ENCODE measurements at places on chromosomes 5 and 9.
A peak's percentile ranks its signal among the peaks of the same experiment; 100 is the strongest.

DNA sequence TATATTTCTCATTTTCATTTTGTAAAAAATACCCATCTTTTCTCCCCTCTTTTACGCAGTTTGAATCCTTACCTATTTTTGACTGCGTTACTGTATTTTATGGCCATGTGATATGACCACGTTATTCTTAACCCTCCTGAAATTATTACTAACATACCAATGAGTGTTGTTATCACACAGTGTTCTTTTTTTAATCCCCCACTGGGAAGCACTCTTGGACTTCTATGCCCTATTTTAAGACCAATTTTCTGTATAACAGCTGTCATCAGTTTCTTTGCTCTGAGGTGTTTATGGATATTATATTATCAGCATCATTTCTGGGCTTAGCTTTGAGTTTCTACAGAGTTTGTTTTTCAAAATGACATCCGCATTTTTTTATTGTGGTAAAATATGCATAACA, 71.1 kb downstream of the CFAP95 start:
- DNase-seq, result no peak

- DNase-seq, result peak; percentile 17
Measured at GRCh38 chr9:79028101-79028500, 543.7 kb upstream of the TLE4 start.

GRCh38 chr9:36457836-36458429, 57.9 kb upstream of the RNF38 start:
- DNase-seq, result no peak

DNA sequence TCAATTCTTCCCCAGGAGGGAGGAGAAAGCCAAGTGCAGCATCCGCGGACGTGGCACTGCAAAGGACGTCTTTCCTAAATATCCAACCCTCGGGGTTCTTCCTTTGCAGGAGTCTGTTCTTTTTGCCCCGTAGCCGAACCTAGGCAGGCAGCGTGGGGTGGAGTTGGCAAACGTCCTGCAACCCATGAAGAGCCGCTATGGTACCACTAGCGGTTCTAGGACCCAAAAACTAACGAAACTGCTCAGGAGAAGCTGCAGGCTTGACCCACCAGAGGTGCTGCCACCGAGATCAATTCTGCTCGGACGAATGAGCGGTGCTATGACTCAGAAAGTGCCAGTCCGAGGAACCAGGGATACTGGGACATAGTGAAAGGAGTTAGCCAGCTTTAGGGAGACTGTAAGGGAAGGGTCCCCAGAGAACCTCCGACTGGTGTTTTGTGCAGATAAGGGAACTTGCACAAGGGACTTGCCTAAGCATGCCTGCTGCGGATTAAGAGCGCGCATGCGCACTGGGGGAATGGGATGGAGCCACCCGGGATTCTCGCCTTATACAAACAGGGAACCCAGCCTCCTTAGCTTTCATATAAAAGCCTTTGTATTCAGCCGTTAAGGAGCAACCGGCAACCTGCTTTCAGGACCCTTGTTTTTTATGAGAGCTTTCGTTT, 32.7 kb downstream of the ANXA2R start:
- peak; percentile 97 for DNase-seq

DNA sequence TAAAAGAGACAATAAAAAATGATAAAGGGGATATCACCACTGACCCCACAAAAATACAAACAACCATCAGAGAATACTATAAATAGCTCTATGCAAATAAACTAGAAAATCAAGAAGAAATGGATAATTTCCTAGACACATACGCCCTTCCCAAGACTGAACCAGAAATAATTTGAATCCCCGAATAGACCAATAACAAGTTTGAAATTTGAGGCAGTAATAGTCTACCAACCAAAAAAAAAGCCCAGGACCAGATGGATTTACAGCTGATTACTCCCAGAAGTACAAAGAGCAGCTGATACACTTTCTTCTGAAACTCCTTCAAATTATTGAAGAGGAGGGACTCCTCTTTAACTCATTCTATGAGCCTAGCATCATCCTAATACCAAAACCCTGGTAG, 128.1 kb downstream of the DMRTA1 start:
- DNase-seq, result no peak

DNA sequence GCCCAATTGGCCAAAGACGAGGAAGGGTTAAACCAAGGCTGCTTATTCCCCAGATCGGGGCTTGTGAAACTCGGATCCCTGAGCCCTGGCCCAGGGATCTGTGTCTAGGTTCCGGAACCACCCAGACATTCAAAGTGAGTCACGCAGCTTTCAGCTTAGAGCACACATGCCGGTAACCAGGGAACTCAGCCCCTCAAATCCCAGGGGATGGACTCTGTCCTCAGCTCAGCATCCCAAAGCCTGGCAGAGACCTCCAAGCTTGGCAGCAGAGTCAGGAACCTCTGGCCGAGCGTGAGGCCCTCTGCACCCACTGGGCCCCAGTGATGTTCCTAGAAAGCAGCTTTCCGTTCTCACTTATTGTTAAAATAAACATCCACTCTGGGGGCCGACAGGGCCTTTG, 5.1 kb downstream of the PNPLA7 start:
- DNase-seq, result peak; percentile 45

GRCh38 chr5:107466233-107466769, 204.4 kb downstream of the EFNA5 start:
- peak; percentile 97 for DNase-seq

DNA sequence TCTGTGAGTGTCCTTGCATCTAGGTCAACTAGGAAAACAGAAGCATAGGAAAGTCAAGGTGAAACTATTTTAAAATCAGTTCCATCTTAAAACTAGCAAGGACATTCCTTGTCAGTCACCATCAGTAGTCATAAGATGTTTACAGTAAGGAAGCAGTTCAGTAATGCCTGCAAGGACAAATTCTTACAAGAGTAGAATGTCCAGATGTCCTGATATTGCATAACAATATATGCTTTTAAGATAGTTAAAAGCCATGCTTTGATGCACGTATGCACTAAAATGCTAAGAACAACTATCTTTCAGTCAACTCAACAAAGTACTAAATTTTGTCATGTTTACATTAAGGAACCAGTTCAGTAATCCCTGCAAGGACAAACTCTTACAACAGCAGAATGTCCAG, 11.3 kb upstream of the SVEP1 start:
- no peak for DNase-seq

- DNase-seq, result no peak
Measured at GRCh38 chr9:87464992-87465378, 32.7 kb upstream of the DAPK1 start.

GRCh38 chr9:137371946-137372651, 50.9 kb downstream of the EXD3 start:
- DNase-seq, result no peak

- DNase-seq, result no peak
Measured at GRCh38 chr5:124056991-124057723, 545.2 kb downstream of the CSNK1G3 start.

GRCh38 chr5:79237740-79238560, 2.0 kb downstream of the JMY start:
- DNase-seq, result no peak

DNA sequence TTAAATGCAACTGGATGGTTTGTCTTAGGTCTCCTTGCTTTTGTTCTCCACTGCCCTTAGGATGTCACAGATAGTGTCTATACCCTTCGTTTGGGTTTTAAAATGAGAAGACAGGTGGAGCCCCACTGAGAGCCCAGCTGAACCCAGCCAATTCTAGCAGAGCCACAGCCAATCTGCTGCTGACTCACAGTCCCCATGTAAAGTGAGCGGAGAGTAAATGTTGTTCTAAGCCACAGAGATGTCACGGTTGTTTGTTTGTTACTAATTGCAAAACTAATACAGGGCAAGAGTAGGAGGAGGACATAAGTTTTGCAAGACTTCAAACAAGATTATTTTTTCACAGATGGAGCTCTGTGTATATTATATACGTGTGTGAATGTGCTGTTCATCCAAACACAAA, 50.5 kb upstream of the AGXT2 start:
- no peak for DNase-seq

DNA sequence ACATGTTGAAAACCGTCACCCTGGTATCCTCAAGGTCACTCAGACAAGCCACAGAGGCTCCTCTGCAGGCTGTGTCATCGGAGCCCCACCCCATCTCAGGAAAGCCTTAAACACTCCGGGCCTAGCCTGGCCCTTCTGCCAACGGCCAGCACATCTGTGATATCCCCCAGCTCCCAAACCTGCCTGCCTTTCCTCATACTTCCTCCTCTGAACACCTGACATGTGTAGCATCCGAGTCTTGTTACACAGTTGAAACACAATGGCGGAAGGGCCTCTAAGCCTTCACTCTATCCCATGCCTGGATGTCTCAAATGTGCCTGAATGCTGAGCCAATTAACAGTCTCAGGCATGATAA, 32.9 kb upstream of the TGFBR1 start:
- no peak for DNase-seq

- no peak for DNase-seq
Measured at GRCh38 chr5:83285661-83286398, 185.7 kb upstream of the VCAN start.

DNA sequence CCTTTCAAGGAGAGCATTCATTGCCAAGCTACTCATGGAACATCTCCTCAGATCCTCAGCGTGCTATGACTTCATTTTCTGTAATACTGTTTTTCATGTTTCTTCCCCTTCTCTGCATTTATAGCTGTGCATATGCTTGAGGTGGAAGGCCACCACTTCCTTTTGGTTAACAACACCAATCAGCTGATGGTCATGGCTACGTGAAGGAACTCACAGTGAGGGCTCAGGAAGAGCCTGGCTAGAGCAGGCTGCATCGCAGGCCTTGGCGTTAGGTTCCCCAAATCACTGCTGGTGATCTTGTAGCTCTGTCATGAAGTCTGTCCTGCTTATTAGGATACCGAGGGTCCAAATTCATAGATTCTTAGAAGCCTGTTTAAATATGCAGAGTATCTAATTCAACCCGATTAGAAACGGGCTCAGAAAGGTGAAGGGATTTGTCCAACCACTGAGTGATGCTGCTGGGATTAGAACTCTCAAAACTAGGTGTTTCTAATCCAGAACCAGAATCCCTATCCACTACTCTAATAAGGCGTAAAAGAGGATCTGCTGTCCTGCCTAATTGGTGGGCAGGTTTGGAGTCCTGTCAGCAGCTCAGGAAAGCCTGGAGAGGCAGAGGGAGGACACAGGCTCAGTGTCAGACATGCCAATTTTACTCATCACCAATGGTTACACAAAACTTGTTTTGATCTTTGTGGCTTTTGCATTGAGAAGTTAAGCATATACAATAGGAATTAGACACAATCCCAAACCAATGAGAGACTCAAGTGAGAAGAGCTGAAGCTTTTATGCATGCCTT, 7.5 kb downstream of the SYK start:
- no peak for DNase-seq

DNA sequence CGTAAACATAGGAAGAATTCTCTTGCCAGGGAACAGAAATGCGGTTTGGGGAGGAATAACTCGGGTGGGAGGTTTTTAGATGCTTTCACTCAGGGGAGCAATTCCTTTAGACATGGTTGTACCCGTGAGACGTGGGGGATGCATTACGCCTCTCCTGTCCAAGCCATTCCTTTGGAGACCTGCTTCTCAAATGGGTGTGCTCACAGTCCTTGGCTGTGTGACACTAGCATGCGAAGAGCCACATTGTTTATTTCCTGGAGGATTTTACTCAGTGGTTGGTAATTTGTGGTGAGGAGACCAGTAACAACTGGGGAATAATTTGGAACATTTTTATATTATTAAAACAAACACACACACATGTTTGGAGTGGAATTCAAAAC, 18.5 kb downstream of the COL15A1 start:
- DNase-seq, result no peak

DNA sequence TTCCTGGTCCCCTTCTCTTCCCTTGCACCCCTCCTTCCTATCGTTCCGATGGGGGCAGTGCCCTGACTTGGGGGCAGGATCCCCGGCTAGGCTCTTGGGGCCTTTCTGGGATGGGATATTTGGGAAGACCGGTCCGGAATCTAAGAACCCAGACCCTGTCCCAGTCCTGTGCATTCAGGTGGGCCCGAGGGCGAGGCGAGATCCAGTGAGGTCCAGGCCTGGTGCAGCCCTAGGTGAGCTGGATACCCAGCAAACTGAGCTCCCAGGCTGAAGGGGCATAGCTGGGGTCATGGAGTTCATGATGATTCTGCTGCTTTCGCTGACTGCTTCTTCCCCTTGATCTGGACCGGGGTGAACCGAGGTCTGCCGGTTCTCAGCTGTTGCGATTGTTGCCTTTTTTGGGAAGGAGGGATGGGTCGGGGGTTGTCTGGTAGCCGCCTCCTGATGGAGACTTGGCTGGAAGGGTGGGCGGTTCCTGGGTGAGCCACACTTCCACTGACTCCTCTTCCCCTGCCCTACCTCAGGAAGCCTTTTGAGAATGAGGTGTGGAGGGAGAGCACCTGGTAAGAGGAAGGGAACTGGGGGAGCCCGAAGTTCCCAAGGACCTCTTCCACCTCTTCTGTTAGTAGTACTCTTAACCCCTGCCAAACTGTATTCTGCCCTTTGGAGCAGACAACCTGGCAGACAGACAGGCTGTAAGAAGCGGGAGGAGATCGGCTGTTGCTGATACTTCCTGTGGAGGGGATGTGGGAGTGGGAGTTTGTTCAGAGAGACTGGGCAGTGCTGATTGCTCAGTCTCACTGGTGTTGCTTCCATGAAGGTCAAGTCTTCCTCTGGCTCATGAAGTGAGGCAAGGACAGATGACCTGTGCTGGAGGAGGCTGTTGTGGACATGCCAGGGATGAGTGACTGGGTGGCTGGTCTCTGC, 1.0 kb downstream of the LRRC8A start:
- DNase-seq, result peak; percentile 55

- peak; percentile 25 for DNase-seq
Measured at GRCh38 chr5:109388407-109388806, 21.4 kb downstream of the PJA2 start.
